ENCODE measurements at places on chromosomes 4 and X.

DNA sequence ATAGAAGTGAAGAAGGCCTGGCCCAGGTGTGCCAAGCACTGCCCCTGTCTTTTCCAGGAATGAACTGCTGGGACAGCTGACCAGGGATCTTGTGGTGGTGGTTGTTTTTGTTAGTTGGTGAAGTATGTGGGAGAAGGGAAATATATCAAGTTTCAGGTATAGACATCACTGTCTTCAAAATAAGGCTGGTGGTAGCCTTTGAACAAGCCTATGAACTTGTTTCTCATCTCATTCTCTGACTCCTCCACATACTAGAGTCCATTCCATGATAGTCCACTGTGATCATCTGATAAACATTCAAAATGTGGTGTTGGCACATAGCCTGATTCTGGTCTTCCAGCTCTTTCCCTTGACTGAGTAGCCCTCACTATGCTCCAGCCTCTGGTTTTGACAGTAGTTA is 303.7 kb downstream of the CAMK2D start:
- no peak for DNase-seq

- DNase-seq, result no peak
Measured at GRCh38 chr4:19425146-19425545, 826.6 kb upstream of the SLIT2 start.

DNA sequence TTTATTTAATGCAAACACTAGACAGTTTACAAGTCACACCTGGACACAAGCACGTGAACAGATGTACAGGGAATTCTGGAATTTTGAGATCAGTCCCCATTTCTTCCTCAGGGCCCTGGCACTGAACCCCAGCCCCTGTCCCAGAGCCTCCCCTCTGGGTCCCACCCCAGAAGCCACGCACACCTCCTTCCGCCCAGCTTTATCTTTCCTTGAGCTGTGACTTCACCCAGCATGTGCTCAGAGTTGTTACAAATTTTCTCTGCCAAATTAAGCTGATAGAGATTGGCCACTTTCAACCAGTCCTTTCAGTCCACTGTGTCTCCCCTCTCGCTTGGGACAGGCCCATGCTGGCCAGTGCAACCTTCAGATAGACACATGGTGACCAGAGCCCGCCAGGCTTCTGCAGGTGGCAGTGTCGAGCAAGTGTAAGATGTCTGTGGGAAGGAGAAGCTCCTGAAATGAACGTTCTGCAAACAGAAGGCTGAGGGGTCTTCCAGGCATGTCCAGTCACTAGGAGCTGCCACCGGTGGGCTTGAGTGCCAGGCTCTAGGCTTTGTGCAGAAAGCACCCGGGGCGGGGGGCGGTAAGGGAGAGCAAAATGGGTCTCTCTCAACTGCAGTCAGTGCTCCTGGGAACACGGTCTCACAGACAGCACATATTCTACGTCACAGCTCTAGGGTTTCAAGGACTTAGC is 73.3 kb downstream of the MTMR1 start:
- no peak for DNase-seq

DNA sequence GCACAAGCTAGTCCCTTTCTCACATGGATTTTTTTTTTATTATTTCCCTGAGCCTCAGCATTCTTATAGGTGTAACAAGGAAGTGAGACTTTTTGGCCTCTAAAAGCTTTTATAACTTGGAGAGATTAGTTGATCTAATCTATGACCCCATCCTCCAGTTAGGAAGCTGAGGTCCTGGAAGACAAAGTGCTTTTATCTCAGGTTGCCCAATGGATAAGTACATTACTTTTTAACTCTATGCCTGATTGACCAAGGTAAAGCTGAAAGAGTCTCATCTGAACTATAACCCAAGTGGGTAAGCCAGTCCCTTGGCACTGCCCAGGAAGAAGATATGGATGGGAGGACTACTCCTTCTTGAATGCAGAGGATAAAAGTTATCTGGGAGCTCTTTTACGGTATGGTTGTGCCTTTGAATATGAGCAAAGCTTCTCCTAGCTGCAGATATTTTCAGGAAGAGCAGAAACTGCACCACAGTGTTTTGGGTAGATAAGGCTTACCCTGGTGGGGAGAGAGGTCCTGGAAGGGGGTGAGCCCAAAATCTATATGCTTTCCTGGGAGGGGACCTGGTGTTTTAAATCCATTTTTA is 40.2 kb downstream of the VSIG4 start:
- DNase-seq, result no peak

- no peak for DNase-seq
Measured at GRCh38 chrX:45859407-45859806, 658.7 kb upstream of the DIPK2B start.

DNA sequence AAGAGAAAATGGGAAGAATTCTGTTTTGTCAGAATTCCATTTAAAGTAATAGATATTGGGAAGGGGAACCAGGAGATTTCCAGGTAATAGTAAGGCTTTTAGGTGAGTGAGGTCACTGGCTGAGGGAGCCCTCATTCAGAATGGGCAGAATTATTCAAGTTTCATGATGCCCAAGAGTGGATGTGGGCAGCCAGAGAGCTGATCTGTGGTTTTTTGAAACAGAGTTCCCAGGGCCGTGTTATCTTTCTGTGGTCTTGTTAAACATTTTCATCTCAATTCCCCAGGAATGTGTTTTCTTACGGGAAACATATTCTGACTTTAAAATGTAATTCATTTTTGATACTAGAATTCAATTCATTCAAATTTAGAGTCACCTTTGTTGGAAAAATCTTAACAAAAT is 182.0 kb upstream of the AADAT start:
- DNase-seq, result no peak

GRCh38 chr4:20487446-20487845 is 212.8 kb upstream of the PACRGL start:
- DNase-seq, result no peak

DNA sequence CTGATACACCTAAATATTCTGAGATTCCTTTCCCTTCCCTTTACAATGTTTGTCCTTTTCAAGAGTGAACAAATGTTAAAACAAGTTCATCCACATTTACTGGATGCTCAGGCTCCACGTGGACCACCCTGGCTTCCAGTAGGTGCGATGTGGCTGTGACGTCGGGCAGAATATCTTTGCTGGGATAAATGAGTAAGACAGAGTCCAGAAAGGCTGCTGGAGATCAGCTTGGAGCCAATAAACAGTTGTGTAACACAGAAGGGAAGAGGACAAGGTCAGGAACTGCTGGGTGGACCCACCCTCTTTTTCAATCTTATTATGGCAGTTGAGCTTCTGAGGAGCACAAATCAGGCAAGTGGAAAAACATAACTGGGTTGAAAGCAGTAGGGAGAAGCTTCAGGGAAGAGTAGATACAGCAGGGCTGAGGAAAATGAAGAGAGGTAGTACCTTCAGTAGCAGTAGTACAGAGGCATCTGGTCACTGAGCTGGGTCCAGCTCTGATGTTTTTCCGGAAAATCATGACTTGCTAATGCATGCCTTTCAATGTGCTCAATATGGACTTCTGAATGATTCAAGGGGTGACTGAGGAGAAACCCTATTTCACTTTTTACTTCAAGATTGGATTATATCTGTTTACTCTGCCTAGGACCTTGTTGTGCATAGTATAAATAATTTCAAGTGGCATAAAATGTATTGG is 171.8 kb upstream of the MAD2L1 start:
- no peak for DNase-seq

- no peak for DNase-seq
Measured at GRCh38 chr4:72006586-72006985, 25.2 kb upstream of the NPFFR2 start.

GRCh38 chrX:23980011-23980441 is 47.0 kb downstream of the KLHL15 start:
- DNase-seq, result no peak

GRCh38 chr4:17817027-17817426 is 6.2 kb downstream of the NCAPG start:
- no peak for DNase-seq

DNA sequence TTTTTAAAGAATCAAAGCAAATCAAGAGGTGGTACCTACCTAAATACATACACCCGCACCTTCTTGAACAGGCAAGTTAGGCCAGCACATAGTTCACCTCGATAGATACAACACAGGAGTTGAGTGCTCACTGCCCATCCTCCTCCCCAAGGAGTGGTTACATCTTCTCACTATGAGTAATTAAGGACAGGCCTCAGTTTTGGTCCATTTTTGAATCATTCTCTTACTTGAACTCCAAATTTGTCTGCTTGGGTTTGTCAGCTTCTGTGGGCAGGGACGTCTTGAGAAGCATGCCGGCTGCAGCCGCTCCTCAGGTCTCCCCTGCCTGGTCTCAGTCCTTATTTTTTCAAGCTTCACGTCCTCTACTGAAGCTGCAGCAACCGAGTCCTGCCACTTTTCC is 190.6 kb upstream of the RBPJ start:
- no peak for DNase-seq

Measured in caudate nucleus (tissue), 63 donors.